ENCODE measurements at places on chromosomes 1 and 21.

DNA sequence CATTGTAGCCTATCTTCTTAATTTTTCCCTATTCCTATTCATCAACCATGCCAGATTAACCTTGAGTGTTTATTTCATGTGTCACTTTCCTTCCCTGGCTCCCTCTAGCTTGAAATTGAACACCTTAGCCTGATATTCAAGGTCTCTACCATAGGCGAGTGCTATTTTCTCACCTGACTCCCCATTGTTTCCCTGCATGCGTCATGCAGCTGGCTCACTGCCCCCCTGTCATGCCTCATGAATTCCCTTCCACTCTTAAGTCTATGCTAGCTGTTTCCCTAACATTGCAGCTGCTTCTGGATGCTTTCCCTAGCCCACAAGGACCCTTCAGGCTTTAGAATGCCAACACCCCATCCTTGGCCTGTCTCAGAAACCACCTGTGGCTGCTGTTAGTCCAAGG, 56.7 kb upstream of the CD1D start:
- no peak for DNase-seq

DNA sequence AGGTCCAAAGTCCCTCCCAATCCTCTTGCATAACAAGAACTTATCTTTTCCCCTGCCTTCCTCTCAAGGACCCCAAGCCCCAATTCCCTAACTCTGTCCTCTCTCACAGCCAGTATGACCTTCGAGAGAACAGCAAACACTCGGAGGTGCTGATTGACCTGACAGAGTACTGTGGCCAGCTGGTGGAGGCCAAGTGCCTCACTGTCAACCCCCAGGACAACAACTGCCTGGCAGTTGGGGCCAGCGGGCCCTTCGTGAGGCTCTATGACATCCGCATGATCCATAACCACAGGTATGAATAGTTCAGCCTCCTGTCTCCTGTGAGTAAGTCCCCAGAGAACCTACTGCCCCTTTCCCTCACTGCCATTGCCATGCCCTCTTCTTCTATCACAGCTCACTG, 29.9 kb upstream of the TMEM222 start:
- DNase-seq = no peak

DNA sequence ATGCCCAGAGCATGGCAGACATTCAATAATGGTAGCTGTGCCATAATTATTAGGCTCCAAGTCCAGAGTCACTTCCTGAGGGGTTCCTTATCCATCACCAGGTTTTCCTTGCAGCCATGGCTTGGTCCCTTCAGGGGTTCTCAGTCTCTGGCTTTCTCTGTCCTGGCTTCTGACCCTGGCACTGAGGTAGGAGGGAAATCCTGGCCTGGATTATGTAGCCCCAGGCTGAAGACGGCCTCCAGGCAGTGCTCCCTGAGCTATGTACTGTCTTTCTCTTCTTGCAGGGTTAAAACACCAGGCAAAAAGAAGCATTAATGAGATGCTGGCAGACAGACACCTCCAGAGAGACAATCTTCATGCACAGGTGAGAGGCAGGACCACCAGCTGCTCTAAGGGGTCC, 9.5 kb upstream of the PADI3 start:
- no peak for DNase-seq

GRCh38 chr1:44985747-44986359, 542 bp downstream of the EIF2B3 start:
- no peak for DNase-seq

DNA sequence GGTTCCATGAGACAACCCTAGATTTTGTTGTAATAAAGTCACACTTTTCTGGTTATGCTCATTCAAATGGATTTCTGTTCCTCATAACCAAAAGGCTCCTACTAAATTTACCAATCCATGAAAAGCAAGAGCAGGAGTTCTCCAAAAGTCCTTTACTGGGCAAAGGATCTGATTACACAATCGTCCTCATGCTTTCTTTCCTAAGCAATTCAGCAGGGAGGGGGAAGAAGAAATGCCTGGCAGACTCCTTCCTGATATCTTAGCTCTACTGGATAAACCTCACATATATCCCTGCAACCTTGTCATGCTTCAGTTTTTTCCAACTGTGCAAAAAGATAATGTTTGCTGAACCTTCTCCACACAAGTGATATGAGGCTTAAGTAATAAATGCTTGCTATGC, 67.6 kb upstream of the GUCA2B start:
- DNase-seq = no peak

GRCh38 chr1:206839006-206839560, 26.3 kb upstream of the IL20 start:
- DNase-seq = no peak

GRCh38 chr1:50452700-50453099, 29.5 kb upstream of the DMRTA2 start:
- no peak for DNase-seq

DNA sequence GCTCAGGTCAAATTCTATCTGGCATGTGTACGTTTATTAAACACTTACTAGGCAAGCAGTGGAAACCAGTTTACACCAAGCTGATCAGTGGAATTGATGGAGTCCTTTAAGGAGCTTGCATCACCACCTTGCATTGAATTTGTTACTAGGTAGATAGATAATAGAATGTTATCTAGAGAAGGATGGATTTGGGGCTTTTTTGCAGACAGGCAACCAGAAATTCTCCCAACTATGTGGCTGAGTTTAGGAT, 44.9 kb downstream of the HHAT start:
- no peak for DNase-seq

- no peak for DNase-seq
Observed at GRCh38 chr1:180181048-180181447, 26.4 kb downstream of the QSOX1 start.

Measured in gastrocnemius medialis (tissue), 4 donors.